Muscle of leg (tissue), 16 donors: ENCODE measurements at places on chromosomes 5 and 9. TPM values are rescaled to one million over a fixed set of nuclear protein-coding genes. Genes with fewer than 3 reads are reported as not detected.
A peak's percentile ranks its signal among the peaks of the same experiment; 100 is the strongest.

DNA sequence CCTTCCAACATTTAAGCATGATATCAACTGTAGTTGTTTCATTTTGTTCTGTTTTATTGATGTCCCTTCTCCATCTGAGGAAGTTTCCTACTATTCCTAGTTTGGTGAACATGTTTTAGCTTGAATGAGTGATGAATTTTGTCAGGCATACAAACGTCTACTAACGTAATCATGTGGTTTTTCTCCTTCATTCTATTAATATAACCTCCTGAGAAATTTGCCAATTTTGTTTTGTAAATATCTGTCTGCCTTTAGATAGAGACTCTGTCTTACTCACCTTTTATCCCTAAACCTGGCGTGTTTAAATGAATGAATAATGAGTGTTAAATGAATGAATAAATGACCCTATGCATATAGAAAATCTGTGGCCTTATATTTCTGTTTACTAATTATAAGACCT, 26.5 kb upstream of the NREP start:
- no peak for DNase-seq

KCNN2 gene
- polyA plus RNA-seq, result 11.9 TPM

CCDC192 gene
- polyA plus RNA-seq, result 0.64 TPM

- peak; percentile 33 for DNase-seq
Observed at GRCh38 chr5:71924325-71924724, 182.9 kb upstream of the MAP1B start.

BASP1 gene
- 35.0 TPM for polyA plus RNA-seq

TMEM252 gene
- polyA plus RNA-seq, result 2.0 TPM

ADAMTSL2 gene
- polyA plus RNA-seq, result 4.1 TPM

DNA sequence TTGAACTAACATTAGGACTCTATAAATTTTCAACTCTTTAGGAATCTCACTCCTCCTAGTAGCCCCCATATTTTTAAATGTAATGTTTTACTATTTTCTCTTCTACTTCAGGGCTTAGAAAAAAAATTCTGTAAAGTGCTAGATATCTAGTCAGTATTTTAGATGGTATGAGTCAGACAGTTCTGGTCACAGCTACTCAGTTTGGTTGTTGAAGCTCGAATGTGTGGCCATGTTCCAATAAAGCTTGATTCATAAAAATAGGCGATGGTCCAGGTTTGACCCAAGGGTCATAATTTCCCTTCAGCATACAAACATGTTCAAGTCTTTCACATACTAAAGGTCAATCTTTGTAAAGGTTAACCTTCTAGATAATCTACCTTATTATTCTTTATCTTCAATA, 566.0 kb upstream of the CDH18 start:
- DNase-seq, result no peak

SLC1A3 gene
- 25.6 TPM for polyA plus RNA-seq

- no peak for DNase-seq
Observed at GRCh38 chr5:5480481-5481111, 58.1 kb downstream of the ICE1 start.

DNA sequence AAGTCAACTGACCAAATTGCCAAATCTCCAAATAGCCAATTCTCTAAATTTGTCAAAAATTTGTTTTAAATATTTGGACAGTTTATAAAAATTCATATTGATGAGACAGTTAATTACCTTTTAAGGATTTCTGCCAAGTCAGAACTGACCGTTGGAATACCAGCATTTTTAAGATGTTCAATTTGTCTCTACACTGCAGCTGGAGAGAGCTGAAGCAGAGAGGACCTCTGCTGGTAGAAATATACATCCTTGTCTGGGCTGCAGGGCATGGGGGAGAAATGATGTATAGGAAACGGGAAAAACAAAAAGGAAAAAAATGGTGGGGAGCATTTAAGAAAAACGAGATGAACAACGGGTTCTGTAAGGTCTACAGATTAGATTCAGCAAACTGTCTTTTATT, 16.8 kb downstream of the NR6A1 start:
- no peak for DNase-seq

- no peak for DNase-seq
Observed at GRCh38 chr9:35840881-35841644, 12.0 kb downstream of the TMEM8B start.

PHF24 gene
- 0.12 TPM for polyA plus RNA-seq

TMEM171 gene
- polyA plus RNA-seq, result 0.92 TPM

- peak; percentile 98 for DNase-seq
Observed at GRCh38 chr5:158802941-158803341, 296.8 kb downstream of the EBF1 start.

DNA sequence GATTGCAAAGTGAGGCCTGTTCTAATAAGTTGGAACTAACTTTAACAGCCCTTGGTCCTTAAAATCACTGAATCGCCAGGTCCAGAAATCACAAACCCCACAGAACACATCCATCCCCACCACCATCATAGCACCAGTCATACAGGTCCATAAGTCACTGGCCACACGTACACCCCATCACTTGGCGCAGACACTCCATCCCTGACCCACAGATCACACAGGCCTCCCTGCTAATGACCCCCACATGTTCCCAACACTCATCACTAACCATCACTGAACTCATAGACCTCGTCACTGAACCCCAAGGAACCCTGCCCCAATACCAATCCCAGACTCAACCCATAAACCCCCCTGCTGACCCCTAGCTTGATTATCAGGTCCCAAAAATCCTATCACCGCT, 41.2 kb upstream of the ZNF300 start:
- peak; percentile 36 for DNase-seq

DNA sequence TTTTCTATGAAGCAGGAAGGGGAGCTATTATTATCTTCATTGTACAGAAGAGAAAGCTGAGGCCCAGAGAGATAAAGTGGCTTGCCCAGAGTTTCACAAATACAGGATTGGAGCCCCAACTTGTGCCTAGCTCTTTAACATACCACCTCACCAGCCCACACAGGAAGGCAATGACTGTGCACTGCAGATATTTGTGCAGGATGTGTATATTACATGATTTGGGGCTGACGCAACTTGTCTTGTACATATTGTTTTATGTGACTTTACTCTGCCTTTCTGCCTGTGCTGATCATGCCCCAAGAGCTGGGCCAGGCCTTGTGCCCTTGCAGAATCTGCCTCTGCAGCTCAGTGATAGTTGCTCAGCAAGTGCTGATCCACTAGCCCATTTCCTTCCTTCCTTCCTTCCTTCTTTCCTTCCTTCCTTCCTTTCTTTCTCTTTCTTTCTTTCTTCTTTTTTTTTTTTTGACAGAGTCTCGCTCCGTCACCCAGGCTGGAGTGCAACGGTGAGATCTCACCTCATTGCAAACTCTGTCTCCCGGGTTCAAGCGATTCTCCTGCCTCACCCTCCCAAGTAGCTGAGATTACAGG, 106.6 kb upstream of the TBCA start:
- DNase-seq, result no peak

LIX1 gene
- 7.9 TPM for polyA plus RNA-seq

DBH gene
- polyA plus RNA-seq, result 0.82 TPM

- no peak for DNase-seq
Observed at GRCh38 chr5:154447089-154447725, 1.4 kb downstream of the SAP30L start.

SURF6 gene
- polyA plus RNA-seq, result 25.6 TPM

CCL27 gene
- 0.83 TPM for polyA plus RNA-seq

CD180 gene
- polyA plus RNA-seq, result 1.2 TPM

- DNase-seq, result no peak
Observed at GRCh38 chr5:6786786-6787495, 73.7 kb downstream of the TENT4A start.

DNA sequence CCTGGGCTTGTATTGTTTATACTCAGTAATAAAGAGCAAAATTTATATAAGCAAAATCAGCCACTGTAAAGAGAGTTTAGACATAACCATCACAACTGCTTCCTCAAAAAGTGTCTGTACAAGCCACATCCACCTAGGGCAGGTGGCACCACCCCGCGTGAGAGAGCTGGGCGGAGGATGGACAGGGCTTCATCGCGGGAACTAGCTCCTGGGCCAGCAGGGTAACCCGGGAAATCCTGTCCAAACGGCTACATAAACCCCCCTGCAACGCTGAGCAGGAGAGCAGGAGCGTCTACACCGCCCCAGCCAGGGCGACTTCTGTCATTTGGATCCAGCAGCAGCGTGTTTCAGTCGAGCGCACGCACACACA, 1.3 kb downstream of the SLC6A3 start:
- no peak for DNase-seq

DNA sequence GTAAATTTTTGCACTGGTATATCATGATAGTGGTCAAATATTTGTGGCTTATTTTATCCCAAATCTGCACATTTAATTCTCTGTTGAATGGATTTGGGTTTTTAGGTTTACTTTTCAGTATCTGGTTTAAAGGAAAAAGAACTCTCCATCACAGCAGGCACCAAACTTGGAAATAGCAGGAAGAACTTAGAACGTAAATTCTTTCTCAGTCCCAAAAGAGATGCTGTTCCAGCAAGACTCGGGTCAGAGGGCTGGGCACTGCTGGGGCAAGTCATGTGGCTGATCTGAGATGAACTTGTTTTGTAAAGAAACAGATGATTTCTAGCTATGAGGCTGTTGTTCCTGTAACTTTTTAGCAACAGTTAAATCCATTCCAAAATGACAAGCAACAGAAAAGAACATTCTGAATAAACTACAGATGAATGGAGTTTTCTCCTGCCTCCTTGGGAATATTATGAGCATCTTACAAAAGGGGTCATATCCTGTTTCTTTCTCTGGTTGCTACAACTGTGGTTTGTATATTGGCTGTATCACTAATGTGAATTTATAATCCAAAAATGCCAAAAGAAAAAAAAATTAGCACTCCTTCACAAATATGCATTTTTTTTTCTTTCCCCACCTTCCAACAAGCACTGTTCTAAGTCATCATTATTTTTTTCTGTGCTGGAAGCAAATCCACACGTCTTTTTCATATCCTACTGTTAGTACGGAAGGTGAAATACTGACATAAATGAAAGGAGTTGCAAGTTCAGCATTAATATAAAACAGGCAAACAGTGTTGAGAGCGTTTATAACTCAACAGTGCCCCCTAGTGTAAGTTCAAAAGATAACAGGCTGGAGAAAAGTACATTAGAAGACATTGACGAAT, 31.1 kb downstream of the OR2K2 start:
- DNase-seq, result peak; percentile 95

GRCh38 chr9:110248361-110248760, 7.9 kb downstream of the TXN start:
- no peak for DNase-seq

COL15A1 gene
- 234 TPM for polyA plus RNA-seq

C5orf52 gene
- polyA plus RNA-seq, result not detected

TMEM267 gene
- polyA plus RNA-seq, result 7.8 TPM

DNA sequence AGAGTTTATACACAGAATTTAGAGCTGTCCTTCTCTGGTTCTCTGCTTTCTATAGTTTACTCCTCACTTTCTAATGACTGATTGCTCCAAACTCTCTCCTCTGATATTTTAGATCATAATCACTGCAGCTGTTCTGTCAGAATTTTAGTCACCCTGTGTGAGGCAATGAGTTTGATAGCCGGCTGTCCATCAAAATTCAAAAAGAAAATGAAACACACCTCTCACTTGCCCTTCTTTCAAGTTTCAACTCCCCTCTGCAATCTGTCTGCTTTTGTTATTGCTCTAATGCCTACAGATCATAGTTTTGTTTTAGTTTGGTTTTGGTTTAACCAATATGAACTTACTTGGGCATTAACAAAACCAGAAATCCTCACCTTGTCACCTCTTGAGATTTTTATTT, 23.3 kb upstream of the ABLIM3 start:
- DNase-seq, result no peak

GRCh38 chr5:14156650-14157492, 13.7 kb downstream of the TRIO start:
- peak; percentile 86 for DNase-seq

DNA sequence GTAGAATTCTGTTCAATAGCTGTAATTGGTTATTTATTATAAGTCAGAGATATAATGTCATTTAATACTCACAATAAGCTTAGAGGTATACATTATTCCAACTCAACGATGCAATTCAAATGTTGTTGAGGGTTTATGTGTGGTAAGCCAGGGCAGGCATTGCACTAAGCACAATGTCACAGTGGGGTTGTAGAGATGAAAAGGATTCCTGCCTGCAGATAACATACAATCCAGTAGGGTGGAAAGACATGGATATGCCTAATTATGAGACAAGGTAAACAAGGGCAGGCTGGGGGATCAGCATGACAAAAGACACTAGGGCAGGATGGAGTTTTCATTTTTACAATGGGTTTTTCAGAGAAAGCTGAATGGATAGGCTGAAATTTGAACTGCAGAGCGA, 98.7 kb upstream of the PALM2AKAP2 start:
- no peak for DNase-seq
